ENCODE measurements at places on chromosomes 3 and 15.

DNA sequence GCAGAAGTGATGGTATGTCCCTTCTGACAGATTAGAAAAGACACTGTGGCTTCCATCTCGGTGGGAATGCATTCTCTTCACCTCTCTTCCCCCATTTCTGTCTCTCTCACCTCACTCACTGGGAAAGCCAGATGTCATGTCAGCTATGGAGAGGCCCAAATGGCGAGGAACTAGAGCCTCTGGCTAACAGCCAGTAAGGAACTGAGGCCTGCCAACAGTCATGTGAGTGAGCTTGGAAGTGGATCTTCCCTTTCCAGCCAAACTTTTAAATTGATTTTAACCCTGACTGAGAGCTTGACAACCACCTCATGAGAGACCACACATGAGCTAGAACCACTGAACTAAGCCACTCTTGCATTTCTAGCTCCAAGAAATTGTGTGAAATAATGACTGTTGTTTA lies 35.2 kb upstream of the CDAN1 start:
- no peak for DNase-seq

DNA sequence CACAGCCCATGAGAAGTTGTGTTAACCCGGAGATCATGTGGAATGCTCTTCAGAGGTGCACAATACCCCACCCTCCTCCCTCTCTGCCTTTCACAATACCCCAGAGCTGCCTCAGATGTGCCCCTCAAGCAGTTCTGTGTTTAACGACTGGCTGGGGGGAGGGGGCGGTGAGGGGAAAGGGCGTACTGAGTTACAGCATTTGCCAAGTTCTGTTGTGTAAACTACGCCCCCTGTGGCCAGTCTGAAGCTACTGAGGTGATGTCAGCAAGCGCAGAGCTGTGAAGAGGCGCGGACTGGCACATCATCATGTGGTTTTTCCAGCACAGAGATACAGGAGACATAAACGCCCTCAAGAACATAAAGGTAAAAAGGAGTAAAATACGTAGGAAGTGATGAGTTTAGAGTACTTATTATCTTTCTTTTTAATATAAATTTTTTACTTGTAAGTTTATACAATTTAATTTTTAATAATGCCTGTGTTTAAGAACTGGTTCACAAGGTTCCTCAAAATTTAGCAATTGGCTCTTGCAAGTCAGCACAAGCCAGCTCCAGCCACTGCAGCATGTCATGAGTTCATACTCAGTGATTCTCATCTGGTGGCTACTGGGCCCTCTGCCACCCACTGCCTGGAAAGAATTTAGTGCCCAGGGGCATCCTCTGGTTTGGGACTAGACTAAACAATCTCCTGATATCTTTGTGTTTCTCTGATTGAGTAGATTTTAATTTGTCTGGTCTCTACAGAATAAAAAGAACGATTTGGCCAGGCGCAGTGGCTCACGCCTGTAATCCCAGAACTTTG lies 1.7 kb downstream of the EPB42 start:
- no peak for DNase-seq

- DNase-seq = no peak
Observed at GRCh38 chr15:101149864-101150722, 101.8 kb downstream of the CHSY1 start.

GRCh38 chr15:72285927-72286516 lies 13.7 kb upstream of the PARP6 start:
- DNase-seq = no peak

- no peak for DNase-seq
Observed at GRCh38 chr3:40128166-40128565, 181.3 kb upstream of the EIF1B start.

- DNase-seq = no peak
Observed at GRCh38 chr3:29128001-29128400, 152.9 kb upstream of the RBMS3 start.

DNA sequence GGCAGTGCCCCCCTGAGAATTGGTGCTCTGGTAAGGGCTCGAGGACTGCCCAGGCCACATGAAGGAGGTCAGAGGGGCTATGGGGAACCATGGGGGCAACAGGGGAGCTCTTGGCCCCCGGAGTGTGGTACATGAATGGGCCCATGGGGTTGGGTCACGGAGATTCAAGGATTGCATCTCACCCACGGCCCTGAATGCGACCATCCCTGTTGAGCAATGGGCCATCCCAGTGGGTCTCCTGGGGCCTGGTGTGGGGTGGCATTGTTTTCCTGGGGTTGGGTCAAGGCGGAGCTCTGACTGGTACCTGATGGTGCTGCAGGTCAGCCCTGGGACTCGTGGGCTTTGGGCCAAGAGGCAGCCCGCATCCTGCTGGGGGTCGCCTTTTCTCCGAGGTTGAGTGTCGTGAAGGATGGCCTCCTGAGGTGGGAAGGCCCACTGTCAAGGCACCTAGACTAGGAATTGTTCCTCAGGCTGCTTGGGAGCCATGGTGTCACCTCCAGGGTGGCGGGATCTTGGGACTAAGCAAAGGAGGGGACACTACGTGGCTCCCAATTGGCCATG lies 198.3 kb downstream of the UBE3A start:
- no peak for DNase-seq

DNA sequence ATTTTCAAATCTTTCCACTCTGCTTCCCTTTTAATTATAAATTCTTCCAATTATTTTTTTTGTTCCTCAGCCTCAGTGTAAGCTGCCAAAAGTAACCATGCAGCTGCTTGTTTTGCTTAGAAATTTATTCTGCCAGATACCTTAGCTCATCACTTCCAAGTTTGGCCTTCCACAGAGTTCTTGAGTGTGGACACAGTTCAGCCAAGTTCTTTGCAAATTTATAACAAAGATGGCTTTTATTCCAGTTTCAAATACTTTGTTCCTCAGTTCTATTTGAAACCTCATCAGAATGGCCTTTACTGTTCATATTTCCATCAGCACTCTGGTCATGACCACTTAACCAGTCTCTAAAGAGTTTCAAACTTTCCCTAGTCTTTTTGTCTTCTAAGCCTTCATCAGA lies 10.3 kb downstream of the RTP1 start:
- no peak for DNase-seq

DNA sequence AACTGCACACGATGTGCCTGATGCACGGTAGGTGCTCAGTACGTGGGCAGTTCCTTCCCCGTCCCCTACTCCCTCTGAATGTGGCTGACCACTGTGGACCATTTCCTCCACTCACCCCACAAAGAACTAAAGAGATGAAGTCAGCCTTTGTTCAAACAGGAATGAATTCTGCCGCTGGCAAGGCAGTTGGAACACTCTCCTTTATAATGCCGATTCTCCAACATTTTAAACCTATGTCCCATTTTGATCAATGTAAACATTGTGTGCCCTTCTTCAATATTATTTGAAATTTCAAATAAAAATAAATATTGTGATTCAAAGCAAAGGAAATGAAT lies 57.5 kb upstream of the MEF2A start:
- no peak for DNase-seq

GRCh38 chr3:59519094-59519493 lies 469.3 kb upstream of the CFAP20DC start:
- no peak for DNase-seq

DNA sequence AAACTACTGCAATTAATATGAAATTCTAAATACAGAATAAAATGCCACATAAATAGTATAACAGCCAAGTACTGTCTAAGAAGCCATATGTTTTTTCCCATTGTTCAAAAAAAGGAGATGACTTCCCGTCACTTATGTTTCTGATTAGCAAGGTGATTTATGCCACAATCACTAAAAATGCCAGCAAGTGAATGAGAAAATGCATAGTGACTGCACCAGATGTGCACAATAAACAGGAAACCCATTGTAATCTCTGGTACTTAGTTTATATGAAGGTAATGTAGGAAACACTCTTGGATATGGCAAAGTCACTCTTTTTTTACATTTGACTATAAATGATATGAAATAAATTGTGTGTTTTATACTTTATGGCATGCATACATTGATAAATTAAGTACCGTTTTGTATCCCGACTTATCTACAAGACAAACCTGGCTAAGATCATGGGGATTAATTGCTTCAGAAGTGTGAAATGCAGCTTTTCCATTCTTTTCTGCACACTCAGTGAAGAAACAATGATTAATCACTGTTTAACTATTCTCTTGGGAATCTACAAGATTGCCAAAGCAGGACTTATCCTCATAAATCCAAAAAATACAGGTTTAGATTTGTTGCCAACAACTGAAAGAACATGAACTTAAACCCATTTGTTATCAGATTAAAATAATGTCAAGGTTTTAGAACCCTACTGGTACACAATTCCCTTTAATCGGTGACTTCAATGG lies 164.5 kb downstream of the TBC1D5 start:
- DNase-seq = no peak

DNA sequence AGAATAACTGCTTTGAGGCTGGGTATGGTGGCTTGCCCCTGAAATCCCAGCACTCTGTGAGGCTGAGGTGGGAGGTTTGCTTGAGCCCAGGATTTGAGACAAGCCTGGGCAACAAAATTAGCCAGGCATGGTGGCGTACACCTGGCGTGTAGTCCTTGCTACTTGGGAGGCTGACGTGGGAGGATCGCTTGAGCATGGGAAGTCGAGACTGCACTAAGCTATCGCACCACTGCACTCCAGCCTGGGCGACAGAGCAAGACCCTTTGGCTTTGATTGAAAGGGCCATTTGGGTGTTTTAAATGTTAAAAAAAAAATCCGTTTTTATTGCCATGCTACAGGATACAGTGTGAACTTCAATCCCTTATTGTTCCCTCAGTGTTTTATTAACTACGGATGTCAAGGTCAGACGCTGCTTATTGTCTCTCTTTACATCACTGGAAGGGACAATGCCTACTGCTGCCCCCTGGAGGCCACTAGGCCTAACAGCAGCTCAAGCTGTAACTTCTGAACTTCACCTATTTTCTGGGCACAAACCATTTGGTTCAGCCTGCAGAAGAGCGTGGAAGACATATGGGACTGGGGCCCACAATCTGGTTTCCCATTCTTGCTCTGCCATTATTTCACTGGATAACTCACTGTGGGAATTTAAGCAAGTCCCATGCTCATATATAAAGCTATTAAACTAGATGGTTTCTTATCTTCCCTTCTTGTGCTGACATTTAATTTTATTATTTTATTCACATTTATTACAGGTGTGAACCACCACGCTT lies 15.3 kb upstream of the IREB2 start:
- peak; percentile 33 for DNase-seq

GRCh38 chr15:29045717-29046116 lies 159.9 kb downstream of the APBA2 start:
- no peak for DNase-seq

GRCh38 chr3:196932600-196932999 lies 9.7 kb downstream of the NCBP2 start:
- DNase-seq = no peak

DNA sequence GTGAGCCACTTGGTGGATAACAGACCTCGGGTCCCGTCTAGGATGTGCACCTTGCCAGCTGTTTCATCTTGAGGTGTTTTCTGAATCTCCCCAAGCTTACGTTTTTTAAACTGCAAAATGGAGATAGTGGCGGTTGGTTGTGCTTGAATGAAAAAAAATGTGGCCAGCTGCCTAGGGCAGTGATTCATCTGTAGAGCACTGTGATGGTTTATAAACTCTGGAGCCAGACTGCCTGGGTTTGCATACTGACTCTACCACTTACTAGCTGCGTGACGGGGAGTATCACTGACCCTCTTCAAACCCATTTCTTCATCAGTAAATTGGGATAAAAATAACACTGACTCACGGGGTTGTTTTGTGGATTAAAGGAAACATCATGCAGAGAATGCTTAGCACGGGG lies 159.1 kb downstream of the CHL1 start:
- no peak for DNase-seq

DNA sequence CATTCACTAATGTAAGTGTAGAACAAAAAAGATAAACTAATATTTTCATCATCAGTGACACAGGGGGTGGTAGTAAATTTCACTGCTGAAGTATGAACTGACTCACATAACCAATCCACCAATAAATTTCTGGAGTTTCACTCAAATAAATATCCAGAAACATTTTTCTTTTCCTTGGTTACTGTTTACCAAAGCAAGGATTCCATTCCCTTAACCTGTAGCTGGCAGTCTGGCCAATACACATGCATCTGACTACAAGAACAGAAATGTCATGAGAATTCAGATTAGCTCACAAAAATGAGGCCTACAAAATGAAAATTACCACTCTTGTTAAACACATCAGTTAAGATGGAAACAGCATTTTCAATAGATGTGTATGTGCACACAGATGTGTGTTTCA lies 80.3 kb downstream of the STAG1 start:
- no peak for DNase-seq

- DNase-seq = no peak
Observed at GRCh38 chr3:39189150-39189958, 3.0 kb downstream of the XIRP1 start.

DNA sequence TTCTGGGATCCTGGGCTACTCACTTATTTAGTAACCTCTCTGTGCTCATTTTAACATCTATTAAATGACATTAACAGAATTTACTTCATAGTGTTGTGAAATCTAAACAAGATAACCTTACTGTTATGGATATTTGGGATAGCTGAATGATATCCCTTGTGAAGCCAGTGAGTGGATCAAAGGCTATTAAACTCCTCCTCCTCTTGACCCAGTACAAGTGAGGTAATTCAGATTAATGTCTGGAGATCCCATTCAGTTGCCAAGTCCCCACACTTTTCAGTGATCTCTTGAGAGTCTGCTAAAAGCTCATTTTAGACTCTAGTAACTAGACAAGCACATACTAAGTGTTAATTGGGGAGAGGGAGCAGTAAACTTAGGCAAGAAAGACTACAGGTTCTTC lies 2.5 kb upstream of the ANKRD28 start:
- no peak for DNase-seq

DNA sequence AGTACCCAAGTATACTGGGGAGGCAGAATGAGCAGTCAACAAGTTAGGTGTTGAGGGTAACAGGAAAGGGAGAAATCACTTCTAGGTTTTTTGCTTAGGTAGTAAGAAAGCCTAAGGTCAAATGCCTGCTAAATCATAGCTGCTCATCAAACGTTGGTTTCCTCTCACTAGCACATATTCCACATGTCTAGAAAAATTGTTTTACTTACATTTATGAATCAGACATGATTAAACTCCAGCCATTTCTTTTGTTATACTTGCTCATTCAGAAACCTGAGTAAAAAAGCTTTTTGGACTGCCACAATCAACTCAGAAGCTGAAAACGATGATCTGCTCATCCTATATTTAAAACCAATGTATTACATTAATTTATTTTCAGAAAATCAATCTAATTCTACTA lies 40.2 kb downstream of the SLC9A9 start:
- no peak for DNase-seq

- DNase-seq = no peak
Observed at GRCh38 chr15:23403550-23403949, 43.5 kb downstream of the GOLGA6L2 start.

DNA sequence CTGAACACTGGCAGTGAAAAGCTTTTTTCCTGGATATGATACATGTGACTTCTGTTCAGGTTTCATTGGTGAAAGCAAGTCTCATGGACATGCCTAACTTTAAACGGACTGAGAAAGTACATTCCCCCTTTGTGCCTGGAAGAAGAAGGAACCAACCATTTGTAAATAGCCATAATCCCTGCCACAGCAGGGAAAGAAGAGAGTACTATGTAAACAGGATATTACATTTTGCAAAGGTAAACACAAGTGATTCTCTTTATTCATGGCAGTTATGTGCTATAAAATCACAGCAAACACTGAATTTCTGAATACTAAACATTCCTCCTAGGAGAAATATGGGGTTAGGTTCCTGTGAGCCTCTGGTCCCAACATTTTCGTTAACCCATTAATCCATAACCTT lies 46.8 kb downstream of the PRICKLE2 start:
- DNase-seq = no peak

Data from NCI-H1417 treated with DMSO at 0.1 percent for 48 hours (cell line).